Neural crest cell (in vitro differentiated cells): ENCODE measurements at places on chromosomes 13 and 19. TPM values are rescaled to one million over a fixed set of nuclear protein-coding genes. Genes with fewer than 3 reads are reported as not detected.

Gene CDX2
- 1.3 and 2.4 TPM in 2 replicates for total RNA-seq

Gene ZNF471
- total RNA-seq: not detected in 2 replicates

Gene SIPA1L3
- 41.2 and 44.0 TPM in 2 replicates for total RNA-seq

Gene MEIOSIN
- total RNA-seq: not detected in 2 replicates

Gene CEBPA
- total RNA-seq: 1.5 and 1.7 TPM in 2 replicates

Gene PGLYRP1
- total RNA-seq: not detected in 2 replicates

Gene HSH2D
- not detected in 2 replicates for total RNA-seq

Gene F7
- total RNA-seq: 1.0 and 1.2 TPM in 2 replicates
